Glomerular endothelial cell (primary cell): ENCODE measurements at places on chromosomes 5 and 9. TPM values are rescaled to one million over a fixed set of nuclear protein-coding genes. Genes with fewer than 3 reads are reported as not detected.

The GABRA6 gene
- not detected in 2 replicates for total RNA-seq

The SHC3 gene
- total RNA-seq, result 4.5 and 7.3 TPM in 2 replicates

The DMRT3 gene
- 0.47 and 1.2 TPM in 2 replicates for total RNA-seq

The MOB3B gene
- 0.05 and 0.47 TPM in 2 replicates for total RNA-seq

The HAPLN1 gene
- 0.12 TPM in 1 of 2 replicates, not detected in the other for total RNA-seq

The TIMD4 gene
- not detected in 2 replicates for total RNA-seq

The PCDHGA2 gene
- 2.6 and 4.1 TPM in 2 replicates for total RNA-seq

GRCh38 chr5:173828952-173829351 is 59.2 kb upstream of the CPEB4 start:
- no peak for DNase-seq

GRCh38 chr5:68499987-68500386 is 284.4 kb downstream of the PIK3R1 start:
- DNase-seq, result no peak

- DNase-seq, result no peak
Measured at GRCh38 chr9:136587145-136587943, 41.5 kb upstream of the NOTCH1 start.

DNA sequence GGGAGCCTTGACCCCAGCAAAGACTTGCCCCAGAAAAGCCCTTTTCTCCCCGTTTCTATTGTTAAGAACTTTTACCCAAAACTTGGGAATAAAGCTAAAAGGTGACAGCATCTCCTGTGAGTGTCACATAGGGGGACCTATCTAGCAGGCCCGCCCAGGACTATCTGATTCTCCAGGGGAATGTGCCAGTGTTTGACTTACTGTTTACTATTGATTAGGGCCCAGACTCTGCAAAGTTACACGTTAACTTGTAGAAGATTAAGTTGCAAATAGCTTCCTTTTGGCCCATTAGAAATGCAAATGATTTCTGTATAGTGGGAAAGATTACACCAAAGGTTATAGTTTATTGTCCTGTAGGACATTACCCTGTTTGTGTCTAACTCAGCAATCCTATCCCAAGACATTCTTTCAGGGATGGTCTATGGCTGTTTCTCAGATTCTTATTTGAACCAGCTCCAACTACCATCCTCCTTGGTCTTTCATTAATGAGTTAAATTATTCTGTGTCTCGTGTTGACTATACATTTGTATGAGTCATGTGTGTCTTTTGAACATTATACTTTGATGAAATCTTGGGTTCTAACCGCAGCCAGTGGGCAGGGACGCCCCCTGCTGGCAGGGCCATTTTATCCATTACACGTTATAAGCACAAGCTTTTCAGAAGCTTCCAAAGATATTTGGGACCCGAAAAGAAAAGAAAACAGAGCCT is 60.7 kb downstream of the HRH2 start:
- DNase-seq, result no peak

GRCh38 chr9:6564360-6564759 is 81.2 kb downstream of the GLDC start:
- no peak for DNase-seq

DNA sequence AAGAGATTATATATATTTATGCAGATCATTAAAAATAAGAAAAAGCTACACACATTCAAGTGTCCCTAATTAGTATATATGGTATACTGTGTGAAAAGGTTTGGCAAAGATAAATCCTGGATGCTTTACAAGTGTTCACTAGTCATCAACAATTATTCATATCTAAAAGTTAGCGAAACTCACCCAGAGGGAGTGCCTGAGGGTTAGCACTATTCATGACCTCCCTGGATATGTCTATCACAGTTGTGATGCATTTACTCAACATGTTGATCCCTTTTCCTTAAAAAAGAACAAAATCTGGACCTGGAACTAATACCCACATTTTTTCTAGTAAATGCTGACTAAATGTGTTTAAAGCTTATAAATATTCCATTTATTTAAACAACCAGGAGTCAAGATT is 273.0 kb upstream of the SMC2 start:
- no peak for DNase-seq

- no peak for DNase-seq
Measured at GRCh38 chr5:4212071-4212739, 616.6 kb downstream of the IRX1 start.

DNA sequence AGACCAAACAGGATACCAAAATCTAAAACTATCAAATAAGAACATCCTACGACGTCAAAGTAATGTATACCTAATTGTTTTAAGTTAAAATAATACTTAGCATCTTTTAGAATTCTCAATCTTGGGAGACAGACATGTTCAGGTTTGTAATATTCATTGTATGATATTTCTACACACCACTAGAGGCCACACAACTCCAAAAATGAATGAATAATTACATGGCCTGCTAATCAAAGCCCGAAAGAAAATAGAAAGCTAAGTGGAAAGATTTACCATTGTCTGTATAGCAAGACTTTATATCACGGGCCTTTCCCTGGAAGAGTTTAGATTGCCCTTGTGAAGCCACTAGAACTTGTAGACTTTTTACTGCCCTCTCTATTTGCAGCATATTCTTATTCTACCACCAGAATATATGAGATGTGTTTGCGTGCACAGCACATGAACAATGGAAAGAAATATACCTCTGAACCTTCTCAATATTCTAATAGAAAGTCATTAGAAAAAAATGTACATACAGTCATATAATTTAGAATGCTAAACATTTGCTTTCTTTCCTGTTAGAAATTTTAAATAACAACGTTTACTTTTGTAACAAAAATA is 380.1 kb upstream of the NUDT12 start:
- DNase-seq, result no peak

- no peak for DNase-seq
Measured at GRCh38 chr9:136614967-136615623, 47.6 kb upstream of the EGFL7 start.

GRCh38 chr5:174606646-174607045 is 117.7 kb upstream of the MSX2 start:
- DNase-seq, result no peak

DNA sequence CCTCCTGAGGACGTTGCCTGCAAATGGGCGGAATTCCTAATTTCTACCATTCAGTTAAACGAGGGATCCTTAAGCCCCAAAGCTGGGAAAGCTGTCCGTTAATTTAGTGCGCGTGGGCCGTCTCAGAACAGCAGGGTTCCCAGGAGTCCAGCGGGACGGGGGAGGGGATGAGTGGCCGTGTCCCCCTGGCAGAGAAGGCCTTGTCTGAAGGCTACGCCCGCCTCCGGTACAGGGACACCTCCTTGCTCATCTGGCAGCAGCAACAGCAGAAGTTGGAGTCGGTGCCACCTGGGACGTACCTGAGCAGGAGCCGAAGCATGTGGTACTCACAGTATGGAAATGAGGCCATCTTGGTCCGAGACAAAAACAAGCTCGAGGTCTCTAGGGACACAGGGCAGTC is 1.3 kb downstream of the BRD3OS start:
- DNase-seq, result no peak

DNA sequence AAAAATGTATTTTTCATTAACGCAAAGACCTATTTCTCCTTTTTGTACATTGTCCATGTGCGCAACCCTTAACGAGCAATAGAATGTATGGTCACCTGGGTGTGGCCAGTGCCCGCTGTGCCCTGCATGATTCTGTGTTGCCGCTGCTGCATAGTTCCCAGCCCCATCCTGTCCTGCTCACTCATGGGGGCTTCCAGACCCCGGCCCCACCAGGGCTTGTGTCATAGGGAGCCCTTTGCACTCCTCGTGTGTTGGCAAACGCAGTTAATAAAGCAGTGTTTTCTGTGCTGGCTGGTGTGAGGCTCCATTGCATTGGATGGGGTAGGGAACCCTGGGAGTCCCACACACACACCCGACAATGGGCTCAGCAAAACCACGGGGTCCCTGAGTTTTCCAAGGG is 49.7 kb downstream of the SAR1B start:
- no peak for DNase-seq

DNA sequence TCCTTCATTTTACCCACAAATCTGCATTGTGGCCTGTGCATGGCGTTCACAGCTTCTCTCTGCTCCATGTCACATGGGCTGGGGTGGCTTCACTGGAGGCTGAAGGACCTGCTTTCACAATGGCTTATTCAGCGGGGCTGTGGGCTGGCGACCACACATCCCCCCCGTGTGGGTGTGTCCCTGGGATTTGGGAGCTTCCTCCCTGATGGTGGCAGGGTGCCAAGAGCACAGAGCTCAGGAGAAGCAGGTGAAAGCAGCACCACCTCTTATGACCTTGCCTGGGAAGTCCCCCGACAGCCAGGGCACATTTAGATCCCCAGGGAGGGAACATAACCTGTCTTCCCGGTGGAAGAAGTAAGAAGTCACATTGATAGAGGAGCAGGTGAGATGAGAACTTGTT is 5.0 kb upstream of the MED10 start:
- no peak for DNase-seq

DNA sequence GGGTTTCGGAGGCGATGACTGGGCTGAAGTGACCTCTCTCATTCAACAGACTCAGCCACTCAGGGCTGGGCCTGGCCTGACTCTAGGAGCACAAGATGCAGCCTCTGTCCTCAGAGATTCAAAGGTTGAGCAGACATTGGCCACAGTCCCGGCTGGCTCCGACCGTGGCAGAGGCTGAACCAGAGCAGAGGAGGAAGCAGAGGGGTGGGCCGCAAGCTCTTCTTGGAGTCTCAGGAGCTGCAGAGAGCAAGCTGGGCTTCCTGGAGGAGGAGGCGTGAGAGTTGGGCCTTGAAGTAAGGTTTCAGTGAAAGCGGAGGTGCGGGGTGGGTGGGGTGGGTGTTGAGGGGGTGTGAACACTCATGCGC is 37.6 kb downstream of the ALG2 start:
- no peak for DNase-seq
